AG04449 (cell line): ENCODE measurements at places on chromosomes 4 and X.
A peak's percentile ranks its signal among the peaks of the same experiment; 100 is the strongest.

- peak; percentile 68 for DNase-seq
These were observed 34.5 kb upstream of the FAM9C start for GRCh38 chrX:13078739-13079444.

GRCh38 chr4:27662426-27662825, 801.8 kb downstream of the STIM2 start:
- DNase-seq = no peak

GRCh38 chr4:123556526-123556925, 159.9 kb downstream of the SPRY1 start:
- no peak for DNase-seq

GRCh38 chr4:67721770-67722597, 21.0 kb upstream of the UBA6 start:
- DNase-seq = no peak

- no peak for DNase-seq
These were observed 71.8 kb downstream of the IL21 start for GRCh38 chr4:122548886-122549630.

GRCh38 chr4:8507624-8508023, 67.0 kb downstream of the TRMT44 start:
- DNase-seq = no peak

DNA sequence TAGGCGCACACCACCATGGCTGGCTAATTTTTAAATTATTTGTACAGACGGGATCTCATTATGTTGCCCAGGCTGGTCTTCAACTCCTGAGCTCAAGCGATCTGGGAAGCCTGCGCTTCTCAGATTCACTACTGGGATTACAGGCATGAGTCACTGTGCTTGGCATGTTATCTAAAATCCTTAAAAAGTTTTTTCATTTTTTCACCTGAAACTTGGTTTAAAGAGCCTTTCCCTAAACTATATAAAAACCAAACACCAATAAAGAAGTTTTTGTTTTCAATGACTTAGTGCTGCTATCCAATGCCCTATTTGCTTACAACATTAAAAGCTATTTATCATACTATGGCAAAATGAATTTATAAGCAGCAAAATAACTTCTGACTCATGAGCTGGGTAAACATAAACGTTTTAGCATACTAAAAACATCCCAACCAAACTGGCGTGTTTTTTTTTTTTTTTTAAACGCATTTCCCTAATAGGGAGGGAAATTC, 127.8 kb downstream of the UBE2K start:
- DNase-seq = no peak

GRCh38 chr4:12636191-12636590, 847.9 kb downstream of the RAB28 start:
- DNase-seq = no peak

GRCh38 chr4:73740353-73740778, at the start of gene CXCL8:
Gene CXCL8 (plus strand): TSS chr4:73740569. CDS start chr4:73740659, 90 bp downstream.
- no peak for DNase-seq

DNA sequence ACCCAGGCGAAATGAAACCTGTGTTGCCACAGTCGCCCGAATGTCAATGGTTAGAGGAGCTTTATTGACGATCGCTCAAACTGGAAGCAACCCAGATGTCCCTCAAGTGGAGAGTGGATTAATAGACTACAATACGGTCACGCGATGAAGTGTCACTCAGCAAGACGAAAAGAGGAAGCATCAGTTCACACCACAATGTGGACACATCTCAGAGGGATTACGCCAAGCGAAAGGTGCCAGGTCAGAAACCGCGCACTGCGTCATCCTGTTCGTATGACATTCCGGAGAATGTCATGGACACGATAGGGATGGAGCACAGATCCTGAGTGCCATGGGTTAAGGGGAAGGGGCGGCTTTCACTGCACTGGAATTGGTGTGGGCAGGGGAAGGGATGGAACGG, 111.7 kb downstream of the HMX1 start:
- no peak for DNase-seq

DNA sequence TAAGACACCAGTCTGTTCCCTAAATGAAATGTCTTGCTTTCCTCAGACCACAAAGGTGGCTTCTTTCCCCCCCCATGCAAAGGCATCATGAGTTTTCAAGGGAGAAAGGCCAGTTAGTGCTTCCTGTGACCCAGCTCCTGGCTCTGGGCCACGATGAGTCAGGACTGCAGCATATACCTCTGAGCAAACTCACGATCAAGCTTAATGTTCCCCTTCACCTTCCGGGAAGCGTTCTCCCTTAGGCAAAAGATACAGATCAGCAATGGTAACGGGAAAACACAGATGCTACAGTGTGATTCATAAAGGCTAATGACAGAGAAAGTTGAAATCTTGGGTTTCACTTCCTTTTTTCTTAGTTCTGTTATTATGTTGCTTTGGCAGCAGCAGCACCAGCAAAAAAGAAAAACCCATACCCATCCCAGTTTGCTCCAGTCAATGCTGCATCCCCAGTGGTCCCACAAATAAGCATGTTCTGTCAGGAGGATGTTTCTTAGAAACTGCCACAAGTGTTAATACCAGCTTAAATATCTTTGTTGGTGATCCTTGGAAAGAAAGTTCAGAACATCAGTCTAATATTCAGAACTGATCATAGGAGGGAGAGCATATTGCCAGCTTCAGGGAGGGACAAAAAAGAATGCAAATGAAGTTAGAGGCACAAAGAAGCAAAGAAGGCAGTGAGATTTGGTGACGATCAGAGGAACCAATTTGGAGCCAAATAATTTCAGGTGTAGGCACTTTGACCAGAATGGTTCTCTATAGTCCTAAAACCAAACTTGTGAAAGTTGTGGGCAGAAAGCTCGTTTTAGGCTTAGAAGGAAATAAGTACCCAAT, 41.2 kb downstream of the LONRF3 start:
- DNase-seq = peak; percentile 3

GRCh38 chr4:109735566-109736365, 5.9 kb upstream of the PLA2G12A start:
- no peak for DNase-seq

GRCh38 chr4:25020236-25020635, 10.5 kb downstream of the LGI2 start:
- DNase-seq = peak; percentile 24

DNA sequence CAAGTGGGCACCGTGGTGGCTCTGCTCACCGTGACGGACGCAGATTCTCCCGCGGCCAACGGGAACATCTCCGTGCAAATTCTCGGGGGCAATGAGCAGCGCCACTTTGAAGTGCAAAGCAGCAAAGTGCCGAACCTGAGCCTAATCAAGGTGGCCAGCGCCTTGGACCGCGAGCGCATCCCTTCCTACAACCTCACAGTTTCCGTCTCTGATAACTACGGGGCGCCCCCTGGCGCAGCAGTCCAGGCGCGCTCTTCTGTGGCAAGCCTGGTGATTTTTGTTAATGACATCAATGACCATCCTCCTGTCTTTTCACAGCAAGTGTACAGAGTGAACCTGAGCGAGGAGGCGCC, 2.7 kb downstream of the FAT4 start:
- no peak for DNase-seq

GRCh38 chrX:145821898-145822571, 4.4 kb downstream of the SLITRK2 start:
- no peak for DNase-seq

DNA sequence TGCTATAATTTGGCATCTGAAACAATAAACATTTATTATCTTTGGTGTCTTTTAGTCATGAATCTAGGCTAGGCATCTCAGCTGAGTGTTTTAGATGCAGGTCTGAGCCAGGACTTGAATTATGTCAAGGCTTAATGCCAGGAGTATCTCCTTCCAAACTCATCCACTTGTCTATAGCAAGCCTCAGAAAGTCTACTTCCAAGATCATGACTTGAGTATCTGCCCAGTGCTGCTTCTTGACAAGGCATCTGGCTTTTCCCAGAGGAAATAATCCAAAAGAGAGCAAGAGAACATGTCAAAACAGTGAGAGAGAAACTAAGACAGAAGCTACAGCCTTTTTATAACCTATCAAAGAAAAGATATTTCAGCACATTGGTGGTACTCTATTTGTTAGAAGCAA, 1052.1 kb upstream of the PCDH10 start:
- no peak for DNase-seq
